ENCODE measurements at places on chromosomes 5 and 9.

- no peak for DNase-seq
Observed at GRCh38 chr5:153809166-153809565, 229.5 kb downstream of the FAM114A2 start.

GRCh38 chr9:117464941-117465616 lies 50.2 kb upstream of the ASTN2 start:
- peak; percentile 78 for DNase-seq

- peak; percentile 88 for DNase-seq
Observed at GRCh38 chr5:78677777-78678668, 29.5 kb upstream of the LHFPL2 start.

DNA sequence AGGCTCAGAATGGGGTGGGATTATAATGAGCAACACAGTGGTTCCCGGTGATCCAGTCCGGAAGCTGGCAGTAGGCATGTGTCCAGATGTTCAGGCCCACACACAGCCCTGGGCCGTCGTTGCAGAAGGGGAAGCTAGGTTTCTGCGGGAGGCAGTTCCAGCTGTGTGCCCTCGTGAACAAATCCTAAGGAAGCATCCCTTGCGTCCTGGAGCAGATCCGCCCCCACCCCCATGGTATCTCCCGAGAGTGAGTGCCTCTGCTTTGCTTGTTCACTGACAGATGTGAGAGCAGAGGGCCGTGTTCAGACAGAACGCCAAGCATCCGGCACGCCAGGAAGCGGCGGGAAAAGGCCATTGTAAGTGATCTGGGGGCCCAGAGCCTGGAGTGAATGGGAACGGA lies 104.8 kb downstream of the PDE6A start:
- peak; percentile 14 for DNase-seq

DNA sequence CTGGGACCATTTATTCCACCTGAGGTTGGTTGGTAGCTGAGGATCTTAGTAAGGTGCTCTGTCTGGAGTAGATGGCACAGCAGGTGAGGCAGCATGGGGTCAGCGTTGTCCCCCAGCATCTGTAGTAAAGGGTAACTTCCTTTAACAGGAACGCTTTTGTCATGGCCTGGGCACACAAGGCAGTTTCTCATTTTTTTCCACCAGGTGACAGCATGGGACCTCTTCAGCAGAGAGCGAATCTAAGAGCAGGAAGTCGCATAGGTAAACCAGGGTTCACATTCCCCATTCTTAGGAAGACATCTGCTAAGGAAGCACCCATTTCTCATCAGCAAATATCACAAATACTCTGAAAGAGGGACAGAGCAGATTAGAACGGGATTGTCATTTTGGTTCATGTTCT lies 56.5 kb downstream of the GPR107 start:
- no peak for DNase-seq

DNA sequence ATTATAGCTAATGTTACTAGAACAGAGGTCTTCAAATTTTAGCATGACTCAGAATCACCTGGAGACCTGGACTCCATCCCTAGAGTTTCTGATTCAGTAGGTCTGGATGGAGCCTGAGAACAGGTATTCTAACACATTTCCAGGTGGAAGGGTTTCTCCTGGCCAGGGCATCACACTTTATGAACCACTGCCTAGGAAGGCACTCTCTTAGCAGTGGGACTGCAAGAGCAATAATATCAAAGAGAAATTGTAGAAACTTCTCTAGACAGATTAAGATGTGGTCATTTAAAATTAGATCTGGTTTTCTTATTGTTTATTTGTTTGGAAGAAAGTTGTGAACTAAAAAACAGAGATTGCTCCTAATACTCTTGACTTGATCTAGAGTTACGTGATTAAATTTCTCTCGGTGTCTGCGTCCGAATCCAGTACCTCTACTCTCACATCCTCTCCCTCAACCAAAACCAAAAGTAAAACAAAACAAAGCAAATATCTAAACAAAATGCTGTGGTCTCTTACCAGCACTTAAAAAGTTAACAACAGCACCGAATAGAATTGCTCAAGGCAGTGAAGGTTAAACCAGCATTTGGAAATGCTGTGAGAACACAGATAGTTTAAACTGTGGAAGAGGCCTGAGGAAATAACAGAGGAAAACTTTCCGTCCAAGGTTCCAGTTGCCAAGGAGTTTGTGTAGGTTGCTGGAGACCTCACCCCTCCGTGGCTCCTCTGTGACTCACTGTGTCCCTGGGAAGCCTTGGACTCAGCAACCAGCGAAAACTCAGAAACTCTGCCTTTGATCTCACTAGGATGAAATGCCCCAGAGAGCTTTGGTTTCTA lies 193.4 kb downstream of the ARRDC3 start:
- no peak for DNase-seq

DNA sequence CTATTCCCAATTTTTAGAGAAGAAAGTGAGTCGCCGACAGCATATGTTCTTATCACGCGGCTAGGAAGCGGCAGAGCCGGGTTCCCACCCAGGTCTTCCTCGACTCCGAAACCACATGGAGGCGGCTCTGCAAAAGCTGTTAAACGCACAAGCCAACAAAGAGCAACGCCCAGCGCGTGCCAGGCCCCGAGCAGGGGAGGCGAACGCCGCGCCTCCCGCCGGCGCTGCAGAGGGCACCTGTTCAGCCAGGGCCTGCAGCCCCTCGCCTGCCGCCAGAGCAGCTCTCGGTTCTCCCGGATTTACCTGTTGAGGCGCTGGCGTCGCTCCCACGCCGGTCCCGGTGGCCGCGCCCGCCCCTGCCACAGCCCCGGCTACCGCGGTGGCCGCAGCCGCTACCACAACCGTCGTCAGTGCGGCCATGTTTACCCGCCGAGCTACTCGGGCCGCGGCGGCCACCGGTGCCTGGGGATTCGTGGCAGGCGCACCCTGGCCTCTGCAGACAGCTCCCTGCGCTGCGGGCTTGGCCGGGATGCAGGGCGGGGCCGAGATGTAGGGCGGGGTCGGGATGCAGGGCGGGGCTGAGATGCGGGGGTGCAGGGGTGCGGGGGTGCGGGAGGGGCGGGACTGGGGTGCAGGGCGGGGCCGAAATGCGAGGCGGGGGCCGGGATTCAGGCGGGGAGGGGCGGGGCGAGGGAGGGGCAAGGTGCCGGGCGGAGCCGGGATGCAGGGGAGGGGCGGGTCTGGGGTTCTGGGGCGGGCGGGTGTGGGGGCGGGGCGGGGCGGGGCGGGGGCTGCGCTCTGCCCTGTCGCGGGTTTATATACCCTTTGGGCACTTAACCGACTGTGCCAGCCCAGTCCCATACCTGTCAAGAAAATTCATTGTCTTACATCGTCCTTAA lies at the start of gene CCDC112:
TSS of gene CCDC112 (minus strand) at position 531 of the 899 bp plus-strand sequence. CDS start at position 420, 111 bp downstream.
- peak; percentile 89 for DNase-seq

- DNase-seq = no peak
Observed at GRCh38 chr9:113350107-113350661, 843 bp downstream of the BSPRY start.

DNA sequence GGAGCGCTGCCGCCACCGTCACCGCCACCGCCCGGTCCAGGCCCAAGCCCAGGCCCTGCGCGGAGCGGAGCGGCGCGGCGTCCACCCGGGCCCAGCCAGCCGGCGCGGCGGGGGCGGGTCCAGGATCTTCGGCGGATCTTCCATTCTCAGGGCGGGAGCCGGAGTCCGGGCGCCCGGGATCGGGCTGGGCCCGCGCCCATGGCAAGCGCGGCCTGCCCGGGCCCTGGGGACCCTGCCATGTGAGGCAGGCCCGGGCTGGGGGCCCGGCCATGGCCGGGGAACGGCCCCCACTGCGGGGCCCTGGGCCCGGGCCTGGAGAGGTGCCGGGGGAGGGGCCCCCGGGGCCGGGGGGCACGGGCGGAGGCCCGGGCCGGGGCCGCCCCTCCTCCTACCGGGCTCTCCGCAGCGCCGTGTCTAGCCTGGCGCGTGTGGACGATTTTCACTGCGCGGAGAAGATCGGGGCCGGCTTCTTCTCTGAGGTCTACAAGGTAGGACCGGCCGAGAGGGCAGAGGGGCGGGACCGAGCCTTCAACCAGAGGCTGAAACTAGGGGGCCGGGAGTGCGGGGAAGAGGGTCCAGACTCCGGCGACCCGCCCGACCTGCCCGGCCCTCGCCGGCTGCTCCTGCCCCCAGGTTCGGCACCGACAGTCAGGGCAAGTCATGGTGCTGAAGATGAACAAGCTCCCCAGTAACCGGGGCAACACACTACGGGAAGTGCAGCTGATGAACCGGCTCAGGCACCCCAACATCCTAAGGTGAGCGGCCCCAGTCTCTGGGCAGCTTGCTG lies 482 bp downstream of the TESK1 start:
- DNase-seq = no peak

- DNase-seq = no peak
Observed at GRCh38 chr9:24462951-24463350, 82.7 kb downstream of the IZUMO3 start.

DNA sequence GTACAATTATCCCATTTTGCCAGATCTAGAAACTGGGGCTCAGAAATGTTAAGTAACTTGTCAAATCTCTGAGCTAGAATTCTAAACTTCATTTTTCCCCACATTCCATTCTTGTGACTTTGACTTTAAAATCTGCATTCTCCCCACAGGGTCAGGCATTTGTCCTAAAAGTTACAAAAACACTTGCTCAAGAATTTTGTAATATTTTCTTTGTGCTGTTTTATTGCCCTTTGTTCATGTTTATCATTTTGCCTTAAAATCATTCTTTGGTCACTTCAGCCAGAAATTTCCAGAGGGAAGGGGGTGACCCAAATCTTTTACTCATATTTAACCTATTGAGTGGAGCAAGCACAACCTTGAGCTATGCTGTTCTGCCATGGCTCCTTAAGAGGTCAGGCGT lies 120.1 kb upstream of the CCL21 start:
- no peak for DNase-seq

DNA sequence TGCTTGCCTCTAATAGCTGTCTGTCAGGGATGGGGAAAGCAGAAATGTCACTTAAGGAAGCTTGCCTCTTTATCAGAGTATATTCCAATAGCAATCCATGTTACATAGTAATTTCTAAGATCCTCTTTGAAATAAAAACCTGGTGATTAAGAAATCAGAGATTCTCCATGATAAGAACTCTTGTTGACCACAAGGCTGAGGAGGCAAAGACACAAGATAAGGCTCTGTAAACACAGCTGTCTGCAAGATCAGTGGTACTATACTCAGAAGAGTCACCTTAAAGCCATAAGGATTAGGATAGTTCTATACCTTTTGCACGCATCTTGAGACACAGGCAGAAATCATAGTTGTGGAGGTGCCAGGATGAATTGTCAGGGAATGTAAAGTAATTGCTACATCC lies 40.3 kb downstream of the HEXB start:
- no peak for DNase-seq

DNA sequence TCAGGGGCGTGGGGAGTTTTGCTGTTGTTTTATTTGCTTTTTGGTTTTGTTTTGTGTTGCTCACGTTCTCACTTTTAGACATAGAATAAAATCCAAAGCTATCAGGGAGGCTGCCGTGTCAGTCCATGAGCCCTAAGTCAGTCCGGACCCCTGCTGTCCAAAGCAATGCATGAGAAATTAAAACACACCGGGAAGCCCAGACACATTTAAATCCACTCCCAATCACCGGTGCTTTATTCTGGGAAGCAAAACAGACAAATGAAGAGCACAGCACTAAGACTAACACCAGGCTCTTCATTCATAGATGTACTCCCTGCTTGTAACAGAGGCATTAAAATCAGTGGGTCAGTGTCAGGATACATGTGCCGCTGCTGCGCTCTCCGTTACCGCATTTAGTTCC lies 180.9 kb downstream of the IRX2 start:
- no peak for DNase-seq

GRCh38 chr5:177396078-177396477 lies 4.4 kb downstream of the PFN3 start:
- no peak for DNase-seq

DNA sequence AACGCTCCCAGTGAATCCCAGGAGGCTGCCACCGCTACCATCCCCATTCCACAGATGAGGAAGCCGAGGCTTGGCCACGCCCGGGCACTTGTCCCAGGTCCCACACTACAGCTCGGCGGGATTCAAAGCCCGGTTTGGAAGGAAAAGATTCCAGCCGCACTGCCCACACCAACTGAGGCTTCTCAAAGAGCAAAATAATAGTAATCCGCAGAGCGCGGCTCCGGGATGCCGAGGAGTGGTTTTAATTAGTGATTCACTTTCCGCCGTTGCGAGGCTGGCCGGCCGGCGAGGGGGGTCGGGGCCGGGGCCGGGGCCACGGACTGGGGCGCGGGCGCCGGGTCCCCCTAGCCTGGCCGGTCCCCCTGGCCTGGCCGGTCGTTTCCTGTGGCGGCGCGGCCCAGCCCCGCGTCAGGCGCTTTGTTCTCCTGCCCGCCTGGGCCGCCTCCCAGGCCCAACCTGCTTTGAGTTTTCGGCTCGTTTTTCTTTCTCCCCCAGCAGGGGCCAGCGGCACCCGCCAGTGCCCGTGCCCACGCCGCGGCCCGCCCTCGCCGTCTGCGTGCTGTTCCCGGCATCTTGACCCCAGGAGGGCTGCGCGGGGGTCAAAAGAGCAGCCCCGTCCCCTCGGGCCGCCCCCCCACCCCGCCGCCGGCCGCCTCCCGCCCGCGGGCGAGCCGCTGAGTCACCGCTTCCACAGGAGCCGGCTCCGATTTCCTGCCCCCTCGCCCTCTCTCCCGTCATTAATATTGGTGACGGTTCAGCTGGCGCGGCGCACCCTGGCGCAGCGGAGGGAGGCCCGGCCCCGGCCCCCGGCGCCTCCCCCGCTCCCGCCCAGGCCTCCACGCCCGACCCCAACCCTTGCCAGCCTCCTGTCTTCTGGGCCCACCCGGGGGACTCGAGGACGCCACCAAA lies 31.2 kb downstream of the FGF18 start:
- peak; percentile 7 for DNase-seq

GRCh38 chr5:150148117-150148927 lies 7.3 kb downstream of the PDGFRB start:
- no peak for DNase-seq
